ENCODE measurements at places on chromosomes 6 and 20. TPM values are rescaled to one million over a fixed set of nuclear protein-coding genes. Genes with fewer than 3 reads are reported as not detected.

DNA sequence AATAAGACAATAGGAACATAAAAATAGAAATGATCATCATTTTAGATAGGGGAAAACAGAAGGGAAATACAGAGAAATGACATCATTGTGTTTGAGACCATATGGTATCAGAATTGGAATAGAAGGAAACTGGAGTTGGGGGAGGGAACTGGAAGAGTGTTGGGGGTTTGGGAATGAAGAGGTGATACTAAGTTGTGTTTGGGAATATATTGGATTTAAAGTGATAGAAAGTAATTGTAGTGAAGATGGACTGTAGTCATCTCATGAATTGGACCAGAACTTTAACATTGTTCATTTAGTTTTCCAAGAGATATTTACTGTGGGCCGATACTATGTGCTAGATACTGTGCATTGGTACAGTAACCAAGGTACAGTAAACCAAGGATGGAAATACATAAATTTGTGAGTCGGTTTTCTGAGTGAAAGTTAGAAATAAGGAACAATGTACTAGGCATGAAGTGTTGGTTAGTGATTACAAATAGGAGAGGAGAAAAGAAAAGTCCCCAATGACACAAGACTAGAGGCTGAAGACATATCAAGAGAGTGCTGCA, 32.3 kb downstream of the KCNQ5 start:
- no peak for DNase-seq

DNA sequence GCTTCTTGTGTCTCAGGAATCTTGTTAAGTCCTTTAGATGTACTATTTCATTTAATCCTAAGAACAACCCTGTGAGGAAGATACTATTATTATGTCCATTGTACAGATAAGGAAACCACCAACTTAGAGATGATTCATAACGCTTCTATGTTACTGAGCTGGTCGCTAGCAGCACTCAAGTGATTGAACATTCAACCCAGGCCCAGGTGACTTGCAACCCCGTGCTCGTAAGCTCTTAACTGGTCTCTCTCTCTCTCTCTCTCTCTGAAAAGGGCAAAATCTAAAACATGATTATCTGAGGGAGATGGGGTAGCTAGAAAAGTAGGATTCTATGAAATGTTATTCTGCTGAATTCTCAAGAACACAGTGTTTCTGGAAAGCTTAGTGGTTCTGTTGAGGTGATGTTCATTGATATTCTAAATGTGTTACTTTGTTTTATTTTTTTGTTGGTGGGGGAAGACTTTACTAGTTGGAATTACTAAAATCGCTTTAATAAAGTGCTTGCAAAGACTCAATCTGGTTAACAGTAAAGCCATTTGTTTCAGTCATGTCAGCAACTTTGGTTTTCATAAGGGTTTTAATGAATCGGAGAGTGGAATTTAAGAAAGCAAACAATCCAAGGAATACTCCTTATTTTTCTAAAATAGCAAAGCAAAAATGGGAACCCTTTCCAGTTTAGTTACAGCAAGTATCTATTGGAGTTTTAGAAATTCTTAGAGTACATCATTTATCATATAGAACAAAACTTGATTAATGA, 265.0 kb upstream of the TAB2 start:
- DNase-seq: no peak

DNA sequence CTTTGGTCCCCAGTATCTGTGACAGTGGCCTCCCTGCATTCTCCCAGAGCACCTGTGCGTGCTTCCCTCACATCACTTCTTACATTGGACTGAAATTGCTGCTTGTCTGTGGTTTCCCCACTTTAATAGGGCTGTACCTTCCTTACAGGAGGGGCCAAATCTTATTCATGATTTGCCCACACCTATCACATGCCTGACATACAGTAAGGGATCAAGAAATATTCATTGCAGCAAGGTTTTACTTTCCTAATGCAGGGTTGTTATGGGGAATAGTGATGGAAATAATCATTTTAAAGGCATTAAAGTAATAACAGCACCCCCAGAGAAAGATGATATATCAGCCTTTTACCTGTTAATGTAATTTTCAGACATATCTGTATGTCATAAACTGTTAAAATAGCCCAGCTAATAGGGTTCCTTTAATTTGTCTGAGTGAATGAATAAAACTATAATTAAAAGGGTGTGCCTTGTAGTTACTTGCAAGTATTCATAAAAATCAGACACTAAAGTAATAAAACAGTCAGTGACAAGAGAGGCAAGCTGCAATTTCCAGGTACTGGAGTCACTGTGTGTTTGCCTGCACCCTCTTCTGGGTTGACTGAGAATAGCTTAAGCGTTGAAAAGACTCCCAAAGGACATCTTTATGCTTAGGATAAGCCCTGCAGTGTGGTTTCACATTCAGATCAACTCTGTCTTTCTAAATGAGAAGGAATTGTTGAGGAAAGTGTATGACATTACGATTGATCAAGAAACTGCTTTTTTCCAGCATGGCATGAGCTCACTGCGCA, 182.7 kb downstream of the PHACTR1 start:
- no peak for DNase-seq

DNA sequence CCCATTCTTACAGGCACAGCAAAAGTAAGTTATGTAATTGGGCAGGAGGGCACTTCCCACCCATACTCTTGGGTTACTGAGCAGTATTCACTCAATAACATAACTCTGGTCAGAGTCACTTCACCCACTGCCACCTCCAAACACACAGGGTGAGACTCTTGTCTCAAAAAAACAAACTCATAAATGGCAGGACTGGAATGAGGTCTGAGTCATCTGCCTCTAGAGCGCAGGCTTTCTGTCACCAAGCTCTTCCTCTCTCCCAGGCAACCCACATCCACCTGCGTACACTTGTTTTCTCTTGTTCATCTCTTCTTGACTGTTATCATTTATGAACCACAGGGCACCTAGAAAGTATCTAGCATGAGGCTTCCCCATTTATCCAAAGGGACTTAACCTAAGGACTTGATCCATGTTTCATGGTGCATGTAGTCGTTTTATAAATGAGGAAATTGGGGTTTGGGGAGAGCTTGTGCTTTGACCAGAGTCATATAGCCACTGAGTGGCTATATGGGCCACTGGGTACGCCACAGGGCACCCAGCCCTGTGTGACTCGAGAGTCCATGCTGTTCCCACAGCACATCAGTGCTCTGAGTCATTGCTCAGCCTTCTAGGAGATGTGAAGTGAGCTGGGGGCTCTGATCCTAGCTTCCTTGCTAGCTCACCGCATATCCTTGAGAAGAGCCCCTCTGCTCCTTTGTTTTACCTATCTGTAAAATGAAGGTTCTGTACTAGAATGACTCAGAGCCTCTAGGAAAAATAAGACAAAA, 22.4 kb downstream of the C20orf173 start:
- peak; percentile 79 for DNase-seq

GRCh38 chr6:150395388-150396009, 26.7 kb downstream of the IYD start:
- peak; percentile 55 for DNase-seq

DNA sequence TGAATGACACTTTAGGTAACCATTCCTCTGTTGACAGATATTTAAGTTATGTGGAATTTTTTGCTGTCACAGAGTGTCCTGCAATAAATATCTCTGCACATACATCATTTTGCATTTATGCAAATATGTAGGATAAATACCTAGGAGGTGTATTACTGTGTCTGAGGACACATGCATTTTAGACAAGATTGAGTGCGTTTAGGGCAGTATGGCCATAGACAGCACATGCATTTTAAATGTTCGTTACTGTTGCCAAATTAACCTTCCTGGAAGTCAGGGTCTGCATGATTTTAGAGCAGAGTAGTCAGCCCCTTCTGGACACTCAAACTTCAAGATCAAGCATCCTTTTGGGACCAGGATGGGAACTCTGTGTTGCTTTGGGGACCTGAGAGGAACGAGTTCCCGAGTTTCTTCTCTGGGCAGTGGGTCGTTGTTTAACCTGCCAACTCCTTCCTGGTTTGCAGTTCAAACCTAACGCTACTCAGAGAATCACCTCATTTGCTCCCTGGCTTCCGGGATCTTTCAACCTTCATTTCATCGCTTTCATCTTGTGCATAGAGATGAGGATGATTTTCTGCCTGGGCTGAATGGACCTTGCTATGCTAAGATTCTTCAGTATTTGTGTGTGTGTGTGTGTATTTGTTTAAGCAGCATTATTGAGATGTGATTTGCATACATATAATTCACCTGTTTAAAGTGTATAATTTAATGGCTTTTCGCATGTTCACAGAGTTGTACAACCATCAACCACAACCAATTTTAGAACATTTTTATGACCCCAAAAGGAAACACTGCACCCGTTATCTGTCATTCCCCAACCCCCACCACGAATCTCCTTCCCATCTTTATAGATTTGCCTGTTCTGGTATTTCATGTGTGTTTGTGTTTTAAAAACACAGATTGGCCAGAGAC, 9.8 kb downstream of the BCAS4 start:
- no peak for DNase-seq

DNA sequence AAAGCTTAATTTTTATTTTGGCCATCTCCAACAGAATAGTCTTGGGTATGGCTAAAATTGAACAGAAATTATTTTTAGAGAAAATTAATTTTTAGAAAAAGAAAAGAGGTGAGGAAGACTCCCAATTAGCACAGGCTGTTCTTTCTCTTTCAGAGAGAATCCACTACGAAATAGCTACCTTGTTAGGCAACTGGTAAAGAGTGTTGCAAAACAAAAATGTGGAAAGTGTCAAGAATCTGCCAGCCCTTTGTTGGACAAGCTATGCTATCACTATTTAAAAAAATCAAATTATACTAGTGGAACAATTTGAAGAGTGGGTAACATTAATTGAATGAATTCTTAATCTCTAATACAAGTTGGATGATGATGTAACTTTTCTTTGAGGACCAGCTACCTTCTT, 19.2 kb upstream of the ZSCAN9 start:
- DNase-seq: no peak

GRCh38 chr6:33430334-33430733, 10.5 kb downstream of the SYNGAP1 start:
- no peak for DNase-seq

Gene C6orf15
- not detected for total RNA-seq

Gene MCCD1
- total RNA-seq: not detected

Measured in M059J (cell line).